T-helper 2 cell treated with Interferon-gamma antibody and Interleukin-4, amounts not matched to agents 5 μg/mL and 100 μg/mL, for 36 hours (primary cell): ENCODE measurements at places on chromosomes 7 and 10.
A peak's percentile ranks its signal among the peaks of the same experiment; 100 is the strongest.

DNA sequence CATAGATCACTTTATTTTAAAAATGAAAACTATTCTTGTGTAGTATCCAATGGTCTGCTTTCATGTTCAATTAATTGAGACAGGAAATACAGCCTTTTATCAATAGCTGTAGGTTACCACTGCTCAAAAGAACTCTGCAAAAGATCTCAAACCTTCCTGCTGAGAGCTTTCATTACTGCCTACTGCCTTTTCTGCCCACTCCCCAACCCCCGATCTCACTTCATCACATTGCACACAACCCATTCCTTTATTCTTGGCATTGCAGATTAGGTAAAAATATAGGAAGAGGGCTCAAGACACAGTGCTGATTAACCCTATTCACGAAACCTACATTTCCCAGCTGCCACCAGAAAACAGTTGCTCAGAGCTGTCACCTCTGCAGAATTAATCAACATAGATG, 171.4 kb downstream of the BTAF1 start:
- peaks cover 1% of the 10 kb centered on the region for H3K4me1 ChIP-seq
- no peak overlapping the region for H3K27ac ChIP-seq
- DNase-seq = no peak
- peaks cover 2% of the 10 kb centered on the region for H3K27me3 ChIP-seq

DNA sequence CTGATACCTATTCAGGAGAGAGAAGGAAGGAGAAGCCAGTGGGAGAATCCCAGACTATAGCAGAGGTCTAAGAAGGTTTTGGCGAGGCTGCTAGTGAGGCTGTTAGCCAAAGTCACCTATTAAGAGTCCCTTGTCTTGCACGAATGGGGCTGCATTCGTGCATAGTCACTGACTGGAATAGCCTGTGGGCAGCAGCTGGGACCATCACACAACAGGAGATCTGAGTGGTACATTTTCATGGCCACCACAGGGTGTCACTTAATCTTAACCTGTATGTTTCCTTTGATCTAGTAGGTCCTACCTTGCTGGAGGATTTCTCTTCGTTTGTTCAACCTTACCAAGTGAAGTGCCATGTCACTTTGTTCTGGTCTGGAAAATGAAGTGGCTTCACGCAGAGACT, 319.9 kb downstream of the BMPER start:
- H3K36me3 ChIP-seq = no peaks in the 10 kb centered on the region
- H3K27me3 ChIP-seq = no peaks in the 10 kb centered on the region
- no peaks in the 10 kb centered on the region for H3K4me1 ChIP-seq
- DNase-seq = no peak

GRCh38 chr7:125605241-125605640, 675.6 kb upstream of the POT1 start:
- no peaks in the 10 kb centered on the region for H3K27me3 ChIP-seq
- H3K4me3 ChIP-seq = no peak overlapping the region
- DNase-seq = no peak
- no peak overlapping the region for H3K27ac ChIP-seq

- no peaks in the 10 kb centered on the region for H3K27me3 ChIP-seq
- no peak overlapping the region for H3K27ac ChIP-seq
- H3K4me3 ChIP-seq = no peak overlapping the region
Observed at GRCh38 chr10:21075880-21076279, 178.8 kb upstream of the NEBL start.

GRCh38 chr7:87833130-87833529, 43.0 kb downstream of the SLC25A40 start:
- DNase-seq = no peak
- H3K27me3 ChIP-seq = no peaks in the 10 kb centered on the region
- H3K4me1 ChIP-seq = no peaks in the 10 kb centered on the region

- H3K36me3 ChIP-seq = no peaks in the 10 kb centered on the region
- H3K27ac ChIP-seq = no peak overlapping the region
- DNase-seq = no peak
Observed at GRCh38 chr10:77532068-77532467, 105.5 kb downstream of the KCNMA1 start.

DNA sequence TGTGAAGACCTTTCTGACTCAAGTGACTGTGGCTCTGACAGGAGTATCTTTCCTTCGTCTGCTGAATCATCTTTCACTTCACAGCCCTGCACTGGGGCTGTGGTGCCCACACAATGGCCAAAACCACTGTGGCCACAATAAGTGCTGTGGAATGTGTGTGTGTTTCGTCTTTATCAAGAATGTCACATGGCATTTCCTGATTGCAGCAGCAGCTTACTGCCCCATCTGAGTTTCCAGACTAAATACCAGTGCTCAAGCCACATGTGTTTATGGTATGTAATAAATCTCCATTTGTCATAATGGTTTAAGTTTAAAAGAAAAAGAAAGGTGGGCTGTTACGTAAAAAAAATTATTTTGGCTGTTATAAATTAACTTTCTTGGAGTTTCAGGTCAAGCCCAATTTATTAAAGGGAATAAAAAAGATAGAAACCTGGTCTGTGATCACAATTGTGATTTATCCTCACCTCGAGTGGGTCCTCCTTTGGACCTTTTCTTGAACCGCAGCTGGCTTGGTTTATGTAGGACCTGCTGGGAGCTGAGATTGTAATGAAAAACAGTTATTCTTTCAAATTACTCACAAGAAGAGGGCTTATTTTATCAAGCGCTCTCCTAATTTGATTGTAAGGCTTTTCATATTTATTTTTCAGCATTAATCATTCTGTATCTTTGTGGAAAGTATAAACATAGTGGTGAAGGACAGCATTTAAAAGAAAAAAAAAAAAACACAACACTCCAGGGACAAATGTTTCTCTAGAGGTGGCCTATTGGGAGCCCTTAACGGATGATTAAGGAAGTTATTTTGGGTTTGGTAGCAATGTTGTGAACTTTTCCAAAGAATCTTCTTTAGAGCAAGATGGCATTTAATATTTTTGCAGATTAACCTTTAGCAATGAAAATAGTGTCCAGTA, 116.2 kb downstream of the LRMDA start:
- H3K4me3 ChIP-seq = no peak overlapping the region
- no peak overlapping the region for H3K27ac ChIP-seq
- DNase-seq = no peak
- no peaks in the 10 kb centered on the region for H3K27me3 ChIP-seq

DNA sequence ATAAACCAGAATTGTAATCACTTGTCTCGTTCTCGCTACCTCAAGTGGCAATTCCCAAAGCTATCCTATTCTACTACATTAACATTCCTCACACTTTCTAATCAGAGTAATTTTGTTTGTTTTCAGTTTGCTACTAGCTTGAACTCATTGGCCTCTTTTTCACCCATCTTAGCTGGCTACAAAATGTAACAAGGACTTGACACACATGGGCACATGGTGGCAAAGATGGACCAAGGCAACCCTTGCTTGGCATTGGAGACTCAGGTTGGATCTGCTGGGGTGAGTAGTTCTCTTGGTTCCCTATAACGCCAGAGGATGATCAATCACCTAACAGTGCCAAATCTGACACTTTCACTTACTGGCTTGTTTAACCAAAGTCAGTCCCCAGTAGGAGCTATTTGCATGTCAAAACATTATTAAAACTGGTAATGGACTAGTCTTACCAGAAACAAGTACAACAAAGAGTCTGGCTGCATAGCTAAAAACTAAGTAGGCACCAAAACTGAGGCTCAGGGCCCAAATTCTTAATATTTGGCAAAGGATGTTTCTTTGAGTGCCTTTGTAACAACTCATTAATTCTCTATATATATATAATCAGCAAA, 1.9 kb downstream of the USP6NL start:
- DNase-seq = no peak
- no peaks in the 10 kb centered on the region for H3K36me3 ChIP-seq
- H3K27ac ChIP-seq = no peak overlapping the region

DNA sequence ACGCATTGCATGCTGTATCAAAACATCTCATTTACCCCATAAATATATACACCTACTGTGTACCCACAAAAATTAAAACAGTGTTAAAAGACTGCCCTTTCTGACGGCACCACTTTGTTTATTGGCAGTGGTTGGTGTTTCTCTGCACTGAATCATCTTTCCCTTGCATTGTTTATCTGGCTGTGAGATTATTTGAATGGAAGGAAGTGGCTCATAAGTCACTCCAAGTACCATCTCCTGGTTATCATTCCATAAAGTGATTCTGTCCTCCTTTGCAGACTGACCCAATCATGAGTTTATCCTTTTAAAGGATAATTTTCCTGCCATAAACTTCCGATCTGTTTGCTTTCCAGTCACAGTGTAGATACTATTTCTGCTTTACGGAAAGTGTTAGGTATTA, 183.8 kb downstream of the CAMK1D start:
- H3K4me3 ChIP-seq = no peak overlapping the region
- peaks cover 13% of the 10 kb centered on the region for H3K4me1 ChIP-seq
- H3K36me3 ChIP-seq = no peaks in the 10 kb centered on the region

- H3K4me1 ChIP-seq = peaks cover 14% of the 10 kb centered on the region
- no peak for DNase-seq
- H3K27ac ChIP-seq = peak overlapping the region; percentile 10
- peaks cover 54% of the 10 kb centered on the region for H3K27me3 ChIP-seq
Observed at GRCh38 chr7:76282344-76283253, 19.9 kb upstream of the HSPB1 start.

- no peaks in the 10 kb centered on the region for H3K27me3 ChIP-seq
- H3K36me3 ChIP-seq = no peaks in the 10 kb centered on the region
- peak; percentile 45 for DNase-seq
- H3K27ac ChIP-seq = no peak overlapping the region
- H3K4me3 ChIP-seq = no peak overlapping the region
Observed at GRCh38 chr10:71608819-71609768, 110.5 kb downstream of the C10orf105 start.

DNA sequence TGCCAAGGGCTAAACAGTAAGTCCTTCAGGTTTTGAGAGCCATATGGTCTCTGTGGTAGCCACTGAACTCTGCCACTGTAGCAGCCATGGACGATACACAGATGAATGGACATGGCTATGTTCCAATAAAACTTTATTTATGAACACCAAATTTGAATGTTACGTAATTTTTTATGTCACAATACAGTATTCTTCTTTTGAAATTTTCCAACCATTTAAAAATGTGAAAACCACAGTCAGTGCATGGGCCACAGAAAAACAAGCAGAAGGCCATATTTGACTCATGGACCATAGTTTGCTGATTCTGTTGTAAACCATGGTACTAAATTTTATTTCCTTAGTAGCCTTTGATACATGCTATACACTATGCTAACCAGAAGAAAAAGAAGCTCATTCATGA, 361.8 kb downstream of the MAGI2 start:
- H3K27ac ChIP-seq = no peak overlapping the region
- no peaks in the 10 kb centered on the region for H3K4me1 ChIP-seq
- no peak for DNase-seq
- no peaks in the 10 kb centered on the region for H3K36me3 ChIP-seq
- H3K4me3 ChIP-seq = no peak overlapping the region

- no peak overlapping the region for H3K4me3 ChIP-seq
- H3K27me3 ChIP-seq = no peaks in the 10 kb centered on the region
- H3K4me1 ChIP-seq = no peaks in the 10 kb centered on the region
- no peak overlapping the region for H3K27ac ChIP-seq
- no peak for DNase-seq
- H3K36me3 ChIP-seq = no peaks in the 10 kb centered on the region
Observed at GRCh38 chr7:33674804-33675411, 230.4 kb upstream of the BMPER start.

GRCh38 chr7:4145576-4145975, 536.5 kb upstream of the FOXK1 start:
- no peak for DNase-seq
- H3K27me3 ChIP-seq = no peaks in the 10 kb centered on the region
- no peaks in the 10 kb centered on the region for H3K4me1 ChIP-seq
- no peak overlapping the region for H3K27ac ChIP-seq

DNA sequence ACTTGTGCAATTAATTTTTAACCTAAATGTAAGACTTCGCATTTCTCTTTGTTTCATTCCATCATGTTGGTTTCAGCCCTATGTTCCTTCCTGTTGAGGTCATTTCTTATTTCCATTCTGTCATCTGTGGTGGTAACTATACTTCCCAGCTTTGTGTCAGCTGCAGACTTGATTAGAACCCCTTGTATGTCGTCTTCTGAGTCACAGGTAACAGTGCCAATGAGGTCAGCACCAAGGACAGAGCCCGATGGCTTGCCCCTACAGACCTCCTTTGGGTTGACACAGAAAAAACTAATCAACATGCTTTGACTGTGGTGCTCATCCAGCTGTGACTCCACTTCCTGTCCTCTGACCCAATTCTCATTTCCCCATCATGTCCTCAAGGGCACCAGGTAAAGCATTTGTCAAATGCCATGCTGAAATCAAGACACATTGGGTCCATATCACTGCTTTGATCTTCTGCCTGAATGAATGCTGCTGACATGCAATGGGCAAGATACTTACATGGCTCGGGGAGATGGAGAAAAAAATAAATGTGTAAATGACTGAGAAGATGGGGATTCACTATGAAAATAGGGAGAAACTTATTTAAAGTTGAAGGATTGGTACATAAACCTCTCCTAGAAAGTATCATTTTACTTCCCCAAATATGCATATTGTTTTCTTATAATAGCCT, 25.6 kb upstream of the CRTAC1 start:
- peaks cover 4% of the 10 kb centered on the region for H3K27me3 ChIP-seq
- H3K4me1 ChIP-seq = no peaks in the 10 kb centered on the region
- H3K4me3 ChIP-seq = no peak overlapping the region
- DNase-seq = no peak
- H3K36me3 ChIP-seq = no peaks in the 10 kb centered on the region
- H3K27ac ChIP-seq = no peak overlapping the region

GRCh38 chr10:132417957-132418441, 21.0 kb downstream of the PWWP2B start:
- no peak overlapping the region for H3K4me3 ChIP-seq
- no peak overlapping the region for H3K27ac ChIP-seq
- DNase-seq = no peak

DNA sequence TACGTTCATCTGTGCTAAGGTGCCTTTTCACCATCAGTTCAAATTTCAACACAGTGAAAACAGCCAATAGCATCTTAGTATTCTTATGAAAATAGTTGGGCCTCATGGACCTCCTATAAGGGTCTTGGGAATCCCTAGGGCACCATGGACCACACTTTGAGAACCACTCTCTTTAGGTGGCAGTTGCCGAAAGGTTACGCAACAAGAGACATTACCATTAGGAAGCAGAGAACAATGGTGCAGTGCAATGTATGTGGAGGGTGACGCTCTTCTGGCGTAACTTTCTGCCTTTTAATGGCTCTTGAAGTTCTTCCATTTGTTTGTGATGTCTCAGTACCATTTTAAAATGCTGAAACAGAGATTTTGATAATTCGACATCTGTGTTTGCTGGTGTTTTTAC, 131.1 kb downstream of the CNNM2 start:
- peaks cover 3% of the 10 kb centered on the region for H3K36me3 ChIP-seq
- no peak overlapping the region for H3K27ac ChIP-seq
- DNase-seq = no peak

GRCh38 chr10:118732245-118733165, 22.3 kb downstream of the CACUL1 start:
- peaks cover 7% of the 10 kb centered on the region for H3K36me3 ChIP-seq
- H3K27ac ChIP-seq = peak overlapping the region; percentile 12
- DNase-seq = peak; percentile 26
- peak overlapping the region; percentile 47 for H3K4me3 ChIP-seq
- peaks cover 42% of the 10 kb centered on the region for H3K27me3 ChIP-seq
- H3K4me1 ChIP-seq = peaks cover 41% of the 10 kb centered on the region

- no peak overlapping the region for H3K4me3 ChIP-seq
- no peak for DNase-seq
- H3K4me1 ChIP-seq = no peaks in the 10 kb centered on the region
- H3K36me3 ChIP-seq = no peaks in the 10 kb centered on the region
- H3K27ac ChIP-seq = no peak overlapping the region
Observed at GRCh38 chr10:121418126-121418777, 180.0 kb downstream of the FGFR2 start.
